ENCODE measurements at places on chromosomes 12 and 14.

GRCh38 chr14:24093207-24093900 lies 757 bp upstream of the PCK2 start:
- H3K4me3 ChIP-seq, result peak overlapping the region; percentile 45
- H3K4me1 ChIP-seq, result peaks cover 7% of the 10 kb centered on the region
- H3K27ac ChIP-seq, result no peak overlapping the region
- no peaks in the 10 kb centered on the region for H3K36me3 ChIP-seq
- DNase-seq, result no peak

DNA sequence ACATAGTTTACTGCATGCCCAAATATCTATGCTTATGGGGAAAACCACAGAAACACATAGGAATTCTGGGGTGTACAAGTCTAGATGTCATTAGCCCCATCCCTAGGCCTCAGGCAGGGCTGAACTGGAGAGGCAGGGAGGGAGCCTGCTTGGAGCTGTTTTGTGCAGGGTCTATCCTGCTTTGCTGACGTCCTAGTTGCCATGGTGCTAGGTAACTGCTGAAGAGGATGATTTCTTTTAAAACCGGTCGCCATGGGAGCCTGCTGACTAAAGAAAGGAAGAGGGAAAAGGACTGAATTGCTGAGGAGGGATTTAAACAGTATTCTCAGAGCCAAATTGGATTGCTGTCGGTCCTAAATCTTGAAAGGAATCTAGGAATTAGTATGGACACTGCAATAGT lies 10.7 kb downstream of the GPR19 start:
- DNase-seq, result no peak
- H3K4me1 ChIP-seq, result peaks cover 10% of the 10 kb centered on the region
- H3K27ac ChIP-seq, result no peak overlapping the region
- H3K36me3 ChIP-seq, result no peaks in the 10 kb centered on the region
- H3K4me3 ChIP-seq, result no peak overlapping the region
- H3K27me3 ChIP-seq, result no peaks in the 10 kb centered on the region

- H3K36me3 ChIP-seq, result no peaks in the 10 kb centered on the region
- H3K4me1 ChIP-seq, result no peaks in the 10 kb centered on the region
- no peak overlapping the region for H3K27ac ChIP-seq
- no peak overlapping the region for H3K4me3 ChIP-seq
Observed at GRCh38 chr12:75784591-75784990, 247.0 kb downstream of the PHLDA1 start.

GRCh38 chr14:103056322-103057027 lies 874 bp downstream of the CDC42BPB start:
- H3K27me3 ChIP-seq, result no peaks in the 10 kb centered on the region
- H3K4me3 ChIP-seq, result peak overlapping the region; percentile 92
- H3K36me3 ChIP-seq, result no peaks in the 10 kb centered on the region
- H3K4me1 ChIP-seq, result peaks cover 11% of the 10 kb centered on the region

DNA sequence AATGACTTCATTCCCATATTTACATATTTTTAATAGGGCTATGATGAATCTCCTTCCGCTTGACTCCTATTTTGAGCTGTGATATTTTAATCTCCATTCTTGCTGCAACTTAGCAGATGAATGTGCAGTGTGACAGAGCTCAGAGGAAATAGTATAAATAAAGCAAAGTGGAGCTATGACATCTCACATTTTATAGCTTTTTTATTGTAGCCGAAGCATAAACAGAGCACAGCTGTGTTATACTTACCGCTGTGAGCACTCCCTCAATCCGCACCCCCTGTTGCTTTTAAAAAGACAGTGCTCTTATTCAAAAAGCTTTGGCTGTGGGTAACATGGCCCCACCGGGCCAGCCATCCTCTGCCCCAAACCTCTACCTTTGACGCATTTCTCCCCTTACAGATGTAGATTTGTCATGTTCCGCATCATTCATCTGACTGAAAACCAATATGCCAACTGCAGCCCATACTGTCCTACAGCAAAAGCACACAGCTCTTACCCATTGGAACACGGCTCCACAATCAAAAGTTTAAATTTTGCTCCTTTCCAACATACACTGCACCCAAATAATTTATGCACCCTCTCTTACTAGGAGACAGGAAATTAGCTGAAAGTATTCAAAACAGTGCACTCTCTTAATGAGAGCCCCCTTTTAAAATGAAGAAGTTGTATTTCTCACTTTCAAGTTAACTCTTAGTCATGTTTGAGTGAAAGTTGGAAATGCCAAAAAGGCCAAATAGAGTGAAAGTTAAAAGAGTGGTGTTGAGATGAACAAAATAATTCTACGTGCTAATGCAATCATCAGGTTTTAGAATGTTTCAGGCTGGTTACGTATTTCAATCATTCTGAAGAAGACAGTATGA lies 429.3 kb upstream of the SOX5 start:
- no peak overlapping the region for H3K4me3 ChIP-seq
- no peaks in the 10 kb centered on the region for H3K36me3 ChIP-seq
- H3K27me3 ChIP-seq, result no peaks in the 10 kb centered on the region
- no peak overlapping the region for H3K27ac ChIP-seq
- H3K4me1 ChIP-seq, result peaks cover 16% of the 10 kb centered on the region
- no peak for DNase-seq

Measured in cardiac muscle cell (in vitro differentiated cells and primary cell).